ENCODE measurements at places on chromosomes 4 and X. TPM values are rescaled to one million over a fixed set of nuclear protein-coding genes. Genes with fewer than 3 reads are reported as not detected.

GRCh38 chr4:5891563-5892322, 1.1 kb downstream of the CRMP1 start:
- no peak for DNase-seq

- no peak for DNase-seq
Measured at GRCh38 chrX:1492421-1493012, 39.8 kb upstream of the ASMTL start.

- no peak for DNase-seq
Measured at GRCh38 chr4:4574792-4575191, 32.9 kb upstream of the STX18 start.

- no peak for DNase-seq
Measured at GRCh38 chrX:153494061-153494460, 719 bp upstream of the BGN start.

DNA sequence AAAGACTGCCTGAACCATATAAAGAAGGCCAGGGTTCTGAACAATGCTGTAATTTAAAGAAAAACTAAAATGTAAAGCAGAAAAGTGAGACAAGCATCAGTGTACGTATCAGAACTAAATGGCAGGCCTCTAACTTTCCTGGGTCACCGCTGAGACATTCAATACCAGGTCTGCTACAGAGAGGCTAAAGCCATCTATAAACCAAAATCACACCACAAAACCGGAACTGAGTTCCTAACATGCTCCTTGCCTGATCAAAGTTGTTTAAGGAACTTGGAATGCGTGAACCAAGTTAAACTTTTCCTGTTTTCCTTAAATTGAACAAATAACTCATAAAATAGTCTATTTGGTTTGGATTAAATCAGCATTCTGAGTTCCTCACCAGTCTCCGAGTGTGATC, 55.3 kb upstream of the TECRL start:
- DNase-seq: no peak

GRCh38 chr4:66182636-66183035, 512.3 kb upstream of the EPHA5 start:
- DNase-seq: no peak

GRCh38 chr4:80311130-80311529, 24.4 kb upstream of the CFAP299 start:
- no peak for DNase-seq

GRCh38 chrX:137848266-137848905, 282.5 kb downstream of the ZIC3 start:
- DNase-seq: no peak

DNA sequence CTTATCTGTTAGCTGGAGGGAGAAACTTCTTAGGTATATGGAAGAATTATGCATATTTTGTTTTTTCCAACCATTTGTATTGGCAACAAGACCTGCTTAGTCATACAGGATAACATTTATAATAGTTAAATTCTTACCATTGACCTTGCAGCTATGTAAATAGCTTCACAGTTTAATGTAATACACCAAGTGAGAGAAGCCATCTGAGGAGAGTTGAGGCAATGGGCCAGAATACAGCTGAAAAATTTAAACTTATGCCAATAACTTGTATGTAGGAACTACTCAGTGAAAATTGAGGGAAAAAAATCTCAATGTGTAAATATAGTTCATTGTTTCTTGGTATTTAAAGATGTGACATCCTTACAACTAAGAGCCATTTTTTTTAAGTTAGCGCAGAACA, 273.5 kb downstream of the DACH2 start:
- DNase-seq: no peak

MAGEC2 gene
- not detected for total RNA-seq

RNF150 gene
- 17.4 TPM for total RNA-seq

XAGE2 gene
- total RNA-seq: not detected

CXorf65 gene
- total RNA-seq: 2.2 TPM

EFHC2 gene
- 0.29 TPM for total RNA-seq

P2RY4 gene
- 0.42 TPM for total RNA-seq
